ENCODE measurements at places on chromosomes 1 and 21.

DNA sequence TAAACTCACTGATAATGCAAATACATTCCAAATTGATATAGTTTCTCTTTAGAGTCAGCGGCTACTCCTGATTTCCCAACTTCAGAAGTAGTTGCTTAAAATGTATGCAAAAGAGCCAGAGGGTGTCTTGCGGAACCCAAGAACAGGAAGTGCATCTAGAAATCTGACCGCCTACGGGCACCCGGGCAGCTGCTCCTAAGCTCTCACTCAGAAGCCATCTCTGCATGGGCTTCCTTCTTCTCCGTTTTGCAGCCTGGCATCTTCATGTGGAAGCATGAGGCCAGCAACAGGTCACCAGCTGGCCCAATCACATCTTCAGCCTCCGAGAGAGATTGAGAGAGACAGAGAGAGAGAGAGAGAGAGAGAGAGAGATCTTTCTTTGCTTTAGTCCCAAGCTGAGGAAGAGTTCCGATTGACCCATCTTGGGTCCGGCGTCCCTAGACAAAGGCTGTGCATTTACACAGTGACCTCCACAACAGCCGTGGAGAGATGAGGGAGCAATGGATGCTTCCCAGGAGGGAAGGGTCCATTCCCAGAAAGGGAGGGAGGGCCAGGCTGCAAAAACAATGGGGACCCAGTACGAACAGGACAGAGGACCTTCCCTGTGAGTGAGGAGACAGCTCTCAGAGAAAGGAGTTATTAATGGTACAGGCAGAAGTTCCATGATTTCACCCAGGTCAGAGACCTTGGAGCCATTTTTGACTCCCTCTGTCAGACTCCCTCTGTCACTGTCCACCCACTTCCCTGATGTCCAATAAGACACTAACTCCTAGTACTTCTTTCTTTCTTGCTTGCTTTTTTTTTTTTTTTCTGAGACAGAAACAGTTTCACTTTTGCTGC is 28.2 kb upstream of the SLC30A1 start:
- peak overlapping the region; percentile 82 for H3K27ac ChIP-seq
- H3K27me3 ChIP-seq, result peaks cover 2% of the 10 kb centered on the region
- peaks cover 17% of the 10 kb centered on the region for H3K4me1 ChIP-seq
- no peaks in the 10 kb centered on the region for H3K36me3 ChIP-seq

DNA sequence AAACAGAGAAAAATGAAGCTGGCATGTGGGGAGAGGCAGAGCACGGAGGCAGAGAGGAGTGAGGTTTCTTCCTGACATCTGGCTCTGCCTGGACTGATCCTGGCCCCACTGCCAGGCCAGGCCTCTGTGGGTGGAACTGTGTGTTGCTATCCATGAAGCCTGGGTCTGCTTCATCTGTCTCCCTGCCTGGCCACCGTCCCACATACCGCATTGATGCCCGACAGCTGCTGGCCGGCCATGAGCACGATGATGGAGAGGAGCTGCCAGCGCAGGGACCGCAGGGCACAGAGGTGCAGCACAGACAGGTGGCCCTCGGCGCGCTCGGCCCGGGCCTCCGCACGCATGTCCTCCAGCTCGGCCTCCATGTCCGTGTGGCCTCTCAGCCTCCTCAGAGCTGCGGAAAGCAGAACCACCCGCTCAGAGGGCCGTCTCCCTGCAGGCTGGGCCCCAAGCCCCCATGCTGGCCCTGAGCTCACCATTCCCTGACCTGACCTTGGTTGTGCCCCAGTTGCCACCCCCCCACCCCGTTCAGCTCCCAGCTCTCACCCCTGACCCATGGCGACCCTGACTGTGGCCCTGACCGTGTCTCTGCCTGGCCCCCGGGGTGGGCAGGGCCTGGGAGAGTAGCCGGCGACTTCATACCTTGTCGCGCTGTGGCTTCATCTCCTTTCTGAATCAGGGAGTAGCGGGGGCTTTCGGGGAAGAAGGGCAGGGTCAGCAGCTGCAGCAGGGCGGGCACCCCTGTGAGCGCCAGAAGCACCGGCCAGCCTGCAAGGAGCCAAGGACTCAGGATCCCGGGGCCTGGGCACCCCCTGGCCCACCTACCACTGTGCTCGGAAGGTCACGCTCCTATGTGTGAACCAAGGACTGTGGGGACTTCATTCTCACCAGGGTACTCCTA is 11.5 kb downstream of the SLC2A7 start:
- H3K4me1 ChIP-seq, result peaks cover 2% of the 10 kb centered on the region
- H3K27ac ChIP-seq, result no peak overlapping the region
- no peaks in the 10 kb centered on the region for H3K36me3 ChIP-seq
- no peak for DNase-seq

DNA sequence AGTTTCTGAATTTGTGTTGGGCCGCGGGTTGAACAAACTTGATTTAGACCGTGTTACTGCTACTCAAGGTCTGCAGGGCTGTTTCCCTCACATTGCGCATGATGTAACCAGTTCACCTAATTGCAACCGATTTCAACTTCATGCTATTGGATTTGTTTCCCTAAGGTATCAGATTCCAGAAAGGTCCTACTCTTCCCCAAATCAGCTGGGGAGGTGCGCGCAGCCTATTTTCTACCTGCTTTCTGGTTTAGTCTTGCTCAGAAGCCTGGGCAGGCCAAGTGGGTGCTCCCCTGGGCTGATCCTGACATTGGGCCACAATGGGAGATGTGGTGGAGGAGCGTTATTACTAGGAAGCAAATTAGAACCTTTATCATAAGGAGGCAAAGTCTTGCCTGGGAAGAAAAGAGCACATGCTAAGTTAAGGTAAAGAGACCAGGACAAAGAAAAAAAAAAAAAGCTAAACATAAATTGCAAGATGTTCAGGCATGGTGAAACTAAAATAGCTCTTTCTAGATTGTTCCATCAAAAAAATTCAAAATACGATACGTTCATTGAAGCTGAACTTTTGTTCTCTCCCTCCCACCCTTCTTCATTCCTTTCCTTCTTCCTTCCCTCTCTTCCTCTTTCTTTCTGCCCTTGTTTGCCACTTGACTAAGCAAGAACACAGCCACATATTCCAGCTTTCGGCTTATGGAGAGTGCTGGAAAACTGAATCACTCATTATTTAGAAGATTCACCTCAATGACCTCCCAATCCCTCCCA is 28.8 kb upstream of the TARBP1 start:
- DNase-seq, result no peak
- peaks cover 30% of the 10 kb centered on the region for H3K4me1 ChIP-seq
- H3K36me3 ChIP-seq, result peaks cover 7% of the 10 kb centered on the region

DNA sequence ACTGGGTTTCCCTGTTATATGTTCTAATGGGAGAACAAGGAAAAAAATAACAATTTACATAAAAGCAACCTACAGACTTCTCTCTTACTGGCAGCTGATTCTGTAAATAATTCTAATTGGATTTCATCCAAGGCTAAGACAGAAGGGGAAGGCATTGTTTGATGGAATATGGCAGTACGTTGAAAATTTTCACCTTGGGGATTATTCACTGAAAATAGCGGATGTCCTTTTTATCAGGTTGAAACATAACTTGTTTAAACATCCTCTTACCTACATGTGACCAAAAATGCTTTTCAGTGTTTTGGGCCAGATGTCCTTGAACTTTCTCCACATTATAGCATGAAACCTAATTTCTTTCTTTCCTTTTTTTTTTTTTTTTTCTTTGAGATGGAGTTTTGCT is 24.9 kb downstream of the TSNAX start:
- no peak overlapping the region for H3K4me3 ChIP-seq
- H3K36me3 ChIP-seq, result peaks cover 17% of the 10 kb centered on the region

GRCh38 chr1:196477262-196477661 is 131.0 kb downstream of the KCNT2 start:
- no peaks in the 10 kb centered on the region for H3K4me1 ChIP-seq
- DNase-seq, result no peak

DNA sequence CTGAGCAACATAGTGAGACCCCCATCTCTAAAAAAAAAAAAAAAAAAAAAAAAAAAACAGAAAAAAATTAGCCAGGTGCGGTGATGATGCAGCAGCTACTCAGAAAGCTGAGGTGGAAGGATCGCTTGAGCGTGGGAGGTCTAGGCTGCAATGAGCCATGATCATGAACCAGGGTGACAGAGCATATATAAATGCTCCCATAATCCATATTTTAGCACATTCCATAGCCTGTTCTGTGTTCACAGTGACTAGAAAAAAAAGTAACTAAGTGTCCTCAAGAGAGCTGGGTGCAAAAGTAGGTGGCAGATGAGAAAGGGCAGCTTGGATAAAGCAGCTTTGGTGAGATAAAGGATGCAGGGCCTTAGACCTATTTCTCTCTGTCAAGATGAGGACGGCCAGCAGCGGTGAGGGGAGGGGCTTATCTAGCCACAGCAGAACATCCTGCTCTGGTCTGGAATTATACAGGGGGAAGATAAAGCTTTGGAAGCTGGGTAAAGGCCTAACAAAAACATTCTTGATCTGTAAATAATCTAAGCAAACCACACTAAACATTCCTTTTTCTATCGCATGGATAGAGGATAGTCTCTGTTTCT is 205.3 kb downstream of the DAB1 start:
- H3K4me1 ChIP-seq, result no peaks in the 10 kb centered on the region
- no peaks in the 10 kb centered on the region for H3K36me3 ChIP-seq
- DNase-seq, result no peak
- no peak overlapping the region for H3K4me3 ChIP-seq
- no peak overlapping the region for H3K27ac ChIP-seq
- no peaks in the 10 kb centered on the region for H3K27me3 ChIP-seq

GRCh38 chr1:93763704-93764365 is 82.2 kb upstream of the BCAR3 start:
- H3K36me3 ChIP-seq, result no peaks in the 10 kb centered on the region
- H3K4me3 ChIP-seq, result no peak overlapping the region
- no peak for DNase-seq

DNA sequence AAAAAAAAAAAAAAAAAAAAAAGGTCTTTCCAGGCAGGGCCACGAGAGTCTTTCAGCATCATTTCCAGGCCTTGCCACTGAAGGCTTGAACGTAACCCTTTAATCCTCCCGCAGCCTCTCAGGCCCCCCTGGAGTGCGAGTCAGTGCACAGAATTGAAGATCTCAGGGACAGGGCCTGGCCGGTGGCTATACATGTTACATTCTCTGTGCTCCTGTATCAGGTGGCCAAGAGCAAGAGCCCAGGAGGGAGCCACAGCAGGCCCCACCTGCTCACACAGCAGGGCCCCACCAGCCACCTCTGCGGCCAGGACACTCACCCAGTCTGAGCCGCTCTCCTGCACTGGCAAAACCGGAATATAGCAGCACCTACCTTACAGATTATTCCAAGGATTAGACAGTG is 34.1 kb upstream of the SLC25A33 start:
- H3K36me3 ChIP-seq, result no peaks in the 10 kb centered on the region
- no peak overlapping the region for H3K4me3 ChIP-seq
- H3K27ac ChIP-seq, result no peak overlapping the region
- H3K4me1 ChIP-seq, result no peaks in the 10 kb centered on the region
- H3K27me3 ChIP-seq, result no peaks in the 10 kb centered on the region
- no peak for DNase-seq

DNA sequence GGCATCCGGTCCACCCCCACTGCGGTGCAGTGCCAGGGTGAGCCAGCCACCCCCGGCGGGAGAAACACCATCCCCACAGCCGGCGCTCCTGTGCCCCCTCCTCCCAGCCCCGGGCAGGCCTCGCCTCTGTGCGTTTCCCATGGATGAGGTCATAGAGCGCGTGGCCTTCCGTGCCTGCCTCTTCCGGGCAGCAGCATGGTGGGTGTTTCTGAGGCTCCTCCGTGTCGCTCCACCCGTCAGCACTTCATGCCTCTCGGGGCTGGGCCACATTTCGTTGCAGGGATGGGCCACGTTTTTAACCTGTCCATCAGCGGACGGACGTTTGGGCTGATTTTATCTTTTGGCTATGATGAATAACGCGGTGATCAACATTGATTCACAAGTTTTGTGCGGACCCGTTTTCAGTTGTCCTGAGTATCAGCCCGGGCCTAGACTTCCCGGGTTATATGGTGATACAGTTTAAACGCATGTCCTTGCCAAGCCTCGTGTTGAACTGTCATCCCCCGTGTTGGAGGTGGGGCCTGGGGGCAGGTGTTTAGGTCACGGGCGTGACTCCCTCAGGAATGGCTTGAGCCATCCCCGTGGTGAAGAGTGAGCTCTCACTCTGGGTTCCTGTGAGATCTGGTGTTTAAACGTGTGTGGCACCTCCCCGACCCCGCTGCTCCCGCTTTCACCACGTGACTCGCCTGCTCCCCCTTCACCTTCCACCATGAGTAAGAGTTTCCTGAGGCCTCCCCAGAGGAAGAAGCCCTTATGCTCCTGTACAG is 64.8 kb downstream of the SLX9 start:
- no peaks in the 10 kb centered on the region for H3K36me3 ChIP-seq
- DNase-seq, result peak; percentile 65
- H3K4me1 ChIP-seq, result peaks cover 8% of the 10 kb centered on the region
- H3K27ac ChIP-seq, result no peak overlapping the region
- no peak overlapping the region for H3K4me3 ChIP-seq
- peaks cover 17% of the 10 kb centered on the region for H3K27me3 ChIP-seq

DNA sequence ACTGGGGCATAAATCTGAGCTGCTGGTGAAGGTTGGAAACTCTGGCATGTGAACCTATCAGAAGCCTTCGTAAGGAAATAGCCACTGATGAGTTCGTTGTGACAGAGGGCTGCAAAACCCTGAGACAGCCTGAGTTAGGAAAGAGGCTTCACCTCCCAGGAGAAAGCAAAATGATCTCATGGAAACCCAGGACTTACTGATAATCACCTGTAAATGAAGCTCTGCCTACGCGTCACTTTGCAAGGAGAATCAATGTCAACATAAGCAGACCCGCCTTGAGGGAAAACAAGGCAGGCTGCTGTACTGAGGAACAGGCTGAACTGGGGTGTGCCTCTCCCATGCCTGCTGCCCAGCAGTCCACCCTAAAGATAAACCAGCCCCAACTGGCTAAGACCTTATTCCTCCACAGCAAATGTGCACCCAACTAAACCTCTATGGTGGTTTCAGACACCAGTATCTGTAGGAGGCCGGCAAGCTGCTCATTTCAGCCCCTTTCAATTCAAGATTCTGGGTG is 46.8 kb upstream of the SLC44A3 start:
- DNase-seq, result no peak
- no peak overlapping the region for H3K4me3 ChIP-seq
- no peaks in the 10 kb centered on the region for H3K4me1 ChIP-seq
- no peaks in the 10 kb centered on the region for H3K36me3 ChIP-seq
- H3K27me3 ChIP-seq, result peaks cover 6% of the 10 kb centered on the region

DNA sequence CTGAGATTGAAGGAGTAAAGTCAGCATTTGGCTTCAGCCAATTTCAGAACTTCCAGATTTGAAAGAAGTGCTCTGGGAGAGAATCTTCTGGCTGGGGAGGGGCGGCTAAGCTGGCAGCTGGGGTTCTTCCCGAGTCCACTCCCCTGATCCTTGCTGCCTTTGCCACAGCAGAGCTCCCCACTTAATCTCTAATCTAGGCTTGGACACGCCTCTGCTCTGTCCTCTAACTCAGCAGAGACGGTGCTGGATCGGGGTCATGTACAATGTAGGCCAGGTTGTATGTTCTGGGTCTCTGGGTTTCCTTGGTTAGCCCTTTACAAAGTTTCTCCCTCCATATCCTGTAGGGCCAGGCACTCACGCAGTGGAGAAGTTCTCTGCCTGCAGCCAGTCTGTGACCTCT is 10.1 kb upstream of the GSTM3 start:
- no peak overlapping the region for H3K27ac ChIP-seq
- H3K36me3 ChIP-seq, result no peaks in the 10 kb centered on the region
- DNase-seq, result no peak
- H3K4me3 ChIP-seq, result no peak overlapping the region
- H3K4me1 ChIP-seq, result no peaks in the 10 kb centered on the region
- H3K27me3 ChIP-seq, result peaks cover 12% of the 10 kb centered on the region

- peaks cover 14% of the 10 kb centered on the region for H3K36me3 ChIP-seq
- DNase-seq, result peak; percentile 79
- no peaks in the 10 kb centered on the region for H3K27me3 ChIP-seq
- H3K4me3 ChIP-seq, result peak within 1 kb of the TSS; percentile 80
These were observed at the start of gene C2CD4D for GRCh38 chr1:151839457-151840403. Gene C2CD4D (minus strand): TSS chr1:151839820. CDS start chr1:151838989, 831 bp downstream.

All from activated CD8-positive, alpha-beta T cell treated with anti-CD3 and anti-CD28 coated beads for 36 hours (primary cell).